ENCODE measurements at places on chromosomes 3 and 15. TPM values are rescaled to one million over a fixed set of nuclear protein-coding genes. Genes with fewer than 3 reads are reported as not detected.

DNA sequence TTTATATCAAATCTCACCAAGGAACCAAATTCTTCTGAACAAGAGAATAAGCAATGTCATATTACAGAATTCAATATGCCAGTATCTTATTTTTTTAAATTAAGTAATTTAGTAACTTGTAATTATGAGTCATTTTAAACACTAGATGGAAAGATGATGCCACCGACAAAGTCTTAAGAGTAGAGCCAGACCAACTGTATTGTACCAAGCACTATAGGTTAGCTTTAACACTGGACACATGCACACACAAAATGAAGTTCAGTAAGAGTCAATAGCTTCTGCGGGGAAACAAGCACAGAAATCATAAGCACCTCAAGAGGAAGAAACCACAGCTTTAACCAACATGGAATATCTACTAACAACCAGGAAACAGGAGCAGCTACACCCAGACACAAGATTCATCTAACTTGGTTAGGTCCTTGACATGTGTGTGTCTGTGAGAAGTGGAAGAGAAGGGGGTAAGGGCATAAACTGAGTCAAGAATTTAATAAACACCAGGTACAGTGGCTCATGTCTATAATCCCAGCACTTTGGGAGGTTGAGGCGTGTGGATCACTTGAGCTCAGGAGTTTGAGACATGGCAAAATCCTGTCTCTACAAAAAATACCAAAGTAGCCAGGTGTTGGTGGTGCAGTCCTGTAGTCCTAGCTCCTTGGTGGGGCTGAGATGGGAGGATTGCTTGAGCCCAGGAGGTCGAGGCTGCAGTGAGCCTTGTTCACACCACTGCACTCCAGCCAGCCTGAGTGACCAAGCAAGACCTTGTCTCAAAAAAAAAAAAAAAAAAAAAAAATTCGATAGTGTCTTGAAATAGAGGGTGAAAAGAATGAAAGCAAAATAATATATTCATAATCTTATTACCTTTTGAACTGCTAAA, 28.9 kb downstream of the DENND4A start:
- no peak for DNase-seq

GRCh38 chr15:56837273-56837672, 81.2 kb upstream of the TCF12 start:
- DNase-seq: no peak

GRCh38 chr3:124163689-124164088, 171.8 kb upstream of the ROPN1 start:
- DNase-seq: no peak

The MYZAP gene
- total RNA-seq: 1.4 TPM

The OCA2 gene
- total RNA-seq: not detected

The RASGRP1 gene
- total RNA-seq: 1.6 TPM
